Stimulated activated CD8-positive, alpha-beta memory T cell treated with anti-CD3 and anti-CD28 coated beads, Interleukin-4, amount 100 ng/mL, for 4 hours (primary cell): ENCODE measurements at places on chromosomes 6 and 20.

GRCh38 chr6:163954088-163954775, 539.7 kb downstream of the QKI start:
- no peak for DNase-seq

DNA sequence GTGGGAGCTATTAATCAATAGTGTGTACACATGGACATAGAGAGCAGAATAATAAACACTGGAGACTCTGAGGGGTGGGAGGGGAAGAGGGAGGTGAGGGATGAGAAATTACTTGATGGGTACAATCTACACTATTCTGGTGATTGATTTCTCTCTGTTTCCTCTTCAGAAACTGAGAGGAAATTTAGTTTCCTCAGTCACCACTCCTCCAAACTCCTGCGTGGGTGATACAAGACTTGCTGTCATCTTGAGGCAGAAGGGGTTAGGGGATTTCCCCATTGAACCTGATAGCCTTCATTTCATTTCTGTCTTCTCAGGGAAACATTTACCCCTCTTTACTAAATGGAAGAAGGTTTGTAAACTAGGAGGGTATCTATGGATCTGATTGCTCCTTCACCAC, 84.3 kb upstream of the ESR1 start:
- DNase-seq: no peak

DNA sequence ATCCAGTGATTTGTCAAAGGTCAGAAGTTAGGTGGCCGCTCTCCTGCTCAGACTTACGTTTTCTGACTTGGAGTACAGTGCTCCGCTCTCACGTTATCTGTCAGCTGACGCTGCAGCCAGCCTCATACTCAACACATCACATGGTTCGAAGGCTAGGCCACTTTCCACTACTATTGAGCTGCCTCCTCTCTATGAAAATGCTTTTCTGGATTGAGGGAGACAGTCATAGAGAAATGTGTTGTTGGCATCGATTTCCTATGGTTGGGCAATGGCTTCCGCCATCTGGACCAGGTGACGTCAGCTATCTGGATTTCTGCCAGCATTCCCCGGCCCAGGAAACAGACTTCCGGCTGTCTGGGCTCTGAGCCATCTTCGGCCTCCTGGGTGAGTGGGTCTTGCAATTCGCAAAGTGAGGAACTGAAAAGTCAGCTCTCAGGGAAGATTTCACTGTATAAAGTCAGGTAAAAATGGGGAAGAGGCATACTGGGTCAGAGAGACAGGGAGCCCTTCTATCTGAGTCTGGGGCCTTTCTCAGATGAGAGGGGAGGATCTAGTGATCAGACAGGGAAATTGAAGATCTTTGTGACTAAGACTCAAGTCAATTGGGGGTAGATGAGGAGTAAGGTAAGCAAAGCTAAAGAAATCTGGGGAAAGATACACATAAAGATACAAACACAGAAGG, 37.5 kb upstream of the IER3 start:
- DNase-seq: no peak

- DNase-seq: no peak
Measured at GRCh38 chr6:9977411-9977810, 437.5 kb downstream of the TFAP2A start.

DNA sequence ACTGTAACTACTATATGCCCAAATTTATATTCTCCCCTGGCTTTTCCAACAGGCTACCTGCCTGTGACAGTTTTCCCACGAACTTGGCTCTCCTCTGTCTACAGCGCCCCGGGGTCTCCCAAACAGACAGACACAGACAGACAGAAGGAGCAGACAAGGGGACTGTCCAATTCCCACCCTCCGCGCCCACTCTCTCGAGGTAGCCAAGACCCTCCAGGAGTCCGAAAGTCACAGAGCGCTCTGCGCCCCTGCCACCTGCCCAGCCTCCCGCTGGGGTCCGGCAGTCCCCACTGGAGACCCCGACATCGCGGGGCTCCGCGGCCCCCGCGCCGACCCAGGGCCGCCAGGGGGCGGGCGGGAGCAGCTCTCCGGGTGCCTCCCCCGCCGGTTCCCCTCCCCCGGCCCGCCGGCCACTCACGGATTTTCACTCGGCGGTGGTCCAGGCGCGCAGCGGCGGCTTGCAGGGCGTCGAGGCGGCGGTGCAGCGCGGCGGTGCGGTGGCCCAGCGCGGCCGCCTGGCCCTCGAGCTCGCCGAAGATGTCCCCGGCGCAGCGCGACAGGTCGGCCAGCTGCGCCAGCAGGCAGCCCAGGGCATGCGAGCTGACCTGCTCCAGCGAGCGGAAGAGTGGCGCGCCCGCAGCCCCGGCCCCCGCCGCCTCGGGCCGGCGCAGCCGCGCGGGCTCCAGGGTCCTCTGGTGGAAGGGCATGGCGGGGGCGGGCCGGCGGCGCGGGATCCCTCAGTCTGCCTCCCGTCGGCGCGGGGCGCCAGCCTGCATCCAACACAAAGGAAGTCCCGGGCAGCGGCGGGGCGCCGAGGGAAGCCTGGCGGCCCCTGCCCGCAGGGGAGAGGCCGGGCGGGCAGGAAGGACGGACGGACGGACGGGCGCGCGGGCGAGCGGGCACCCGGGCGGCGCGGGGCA, 81.3 kb upstream of the CCDC28A start:
- DNase-seq: no peak

DNA sequence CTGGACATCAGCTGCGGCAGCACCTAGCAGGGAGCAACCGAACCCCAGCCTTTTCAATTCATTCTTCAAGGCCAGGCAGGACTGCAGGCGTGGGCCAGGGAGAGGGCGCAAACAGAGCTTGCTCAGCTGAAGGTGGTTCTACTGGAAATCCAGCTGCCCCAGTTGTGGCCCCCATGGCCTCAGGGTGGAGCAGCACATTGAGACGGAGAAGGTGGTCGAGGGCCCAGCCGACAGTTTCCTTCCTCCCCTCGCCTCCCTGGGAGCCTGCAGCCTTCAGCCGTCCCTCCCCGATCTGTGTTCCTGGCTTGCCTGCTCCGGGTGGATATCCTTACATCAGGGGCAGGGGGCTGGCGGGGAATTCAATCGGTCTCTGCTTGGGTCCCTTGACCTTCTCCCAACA, 217.8 kb downstream of the ANKRD60 start:
- no peak for DNase-seq
